COR-L47 (cell line): ENCODE measurements at places on chromosomes 1 and 21.

DNA sequence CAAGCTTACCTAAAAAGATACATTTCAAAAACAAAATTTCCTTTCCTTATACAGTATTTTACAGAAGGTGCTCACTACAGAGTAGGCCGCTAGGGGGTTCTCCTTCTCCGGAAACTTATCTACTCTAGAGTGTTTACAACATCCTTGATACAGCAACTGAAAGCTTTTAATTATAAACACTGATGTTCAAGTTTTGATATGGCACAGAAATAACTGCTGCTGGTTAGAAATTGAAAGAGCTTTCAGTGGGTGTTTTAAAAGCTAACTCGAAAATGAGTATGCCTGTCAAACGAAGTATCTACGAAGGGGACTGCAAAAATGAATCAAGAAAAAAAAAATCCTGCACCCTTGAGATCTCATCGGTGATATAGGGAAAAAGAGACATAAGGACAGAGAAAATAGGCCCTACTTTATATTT lies 1.0 kb downstream of the YOD1 start:
- DNase-seq, result peak; percentile 8

- no peak for DNase-seq
Measured at GRCh38 chr1:96999191-96999590, 277.6 kb downstream of the PTBP2 start.

GRCh38 chr1:196209983-196210382 lies 398.3 kb downstream of the KCNT2 start:
- DNase-seq, result no peak

- DNase-seq, result no peak
Measured at GRCh38 chr1:101667761-101668160, 329.0 kb downstream of the OLFM3 start.

- no peak for DNase-seq
Measured at GRCh38 chr1:66302815-66303214, 231.1 kb upstream of the SGIP1 start.

DNA sequence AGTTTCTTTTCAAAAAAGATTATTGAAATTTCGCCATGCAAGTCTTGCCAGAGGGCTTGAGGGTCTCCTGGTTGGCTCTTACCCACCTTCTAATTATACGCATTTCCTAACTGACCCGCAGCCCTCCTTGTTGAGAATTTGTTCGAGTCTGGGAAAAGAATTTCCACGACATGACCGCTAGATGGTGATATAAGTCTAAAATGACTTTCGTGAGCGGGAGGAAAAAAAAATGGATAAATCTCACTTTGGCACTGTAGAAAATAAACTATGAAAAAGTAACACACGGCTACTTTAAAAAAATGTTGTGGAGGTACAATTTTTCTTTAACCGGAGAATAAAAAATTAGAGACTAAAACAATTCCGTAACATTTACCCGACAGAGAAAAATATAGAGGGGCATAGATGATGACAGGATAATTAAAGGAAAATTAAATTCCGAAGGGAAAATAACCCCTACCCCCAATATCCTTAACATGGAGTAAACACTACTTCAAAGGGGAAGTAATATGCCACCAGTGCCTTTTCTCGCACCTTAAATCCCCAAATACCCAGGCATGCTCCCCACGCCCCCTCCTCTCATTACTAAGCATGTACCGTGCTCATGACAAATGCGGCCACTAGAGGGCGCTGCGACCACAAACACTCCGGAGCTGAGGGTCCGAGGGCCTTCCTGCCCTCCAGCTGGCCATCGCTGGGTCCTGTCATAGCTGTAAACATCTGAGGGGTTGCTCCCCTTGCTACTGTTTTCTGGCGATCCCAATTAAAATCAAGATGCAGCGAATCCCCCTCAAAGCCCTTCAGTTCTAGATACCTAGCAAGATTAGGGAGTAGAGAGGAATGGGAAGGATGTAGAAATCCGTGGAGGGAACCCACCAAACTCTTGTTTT lies 266.9 kb downstream of the ASTN1 start:
- DNase-seq, result peak; percentile 44

DNA sequence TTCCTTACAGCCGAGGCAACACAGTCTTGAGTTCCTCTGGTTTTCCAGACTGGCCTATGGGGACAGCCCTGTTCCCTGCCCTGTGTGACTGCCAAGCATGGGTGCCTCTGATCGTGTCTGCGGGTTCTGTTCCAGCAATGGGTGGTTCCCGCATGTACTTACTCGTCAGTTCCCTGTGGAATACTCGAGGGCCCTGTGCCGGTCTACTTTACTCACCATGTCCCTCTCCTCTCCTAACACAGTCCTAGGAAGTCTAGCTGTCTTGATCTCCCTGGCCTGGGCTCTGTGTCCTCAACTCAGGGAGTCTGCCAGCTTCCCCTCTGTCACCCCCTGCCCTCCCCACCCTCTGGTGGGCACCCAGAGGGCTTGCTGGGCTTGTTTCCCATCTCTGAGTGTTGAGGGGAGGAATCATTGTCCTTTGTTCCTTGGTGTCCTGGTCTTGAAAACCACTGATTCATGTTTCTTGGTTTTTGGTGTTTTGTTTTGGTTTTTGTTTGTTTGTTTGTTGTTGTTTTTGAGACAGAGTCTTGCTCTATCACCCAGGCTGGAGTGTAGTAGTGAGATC lies 36.0 kb downstream of the TRAPPC10 start:
- DNase-seq, result no peak

DNA sequence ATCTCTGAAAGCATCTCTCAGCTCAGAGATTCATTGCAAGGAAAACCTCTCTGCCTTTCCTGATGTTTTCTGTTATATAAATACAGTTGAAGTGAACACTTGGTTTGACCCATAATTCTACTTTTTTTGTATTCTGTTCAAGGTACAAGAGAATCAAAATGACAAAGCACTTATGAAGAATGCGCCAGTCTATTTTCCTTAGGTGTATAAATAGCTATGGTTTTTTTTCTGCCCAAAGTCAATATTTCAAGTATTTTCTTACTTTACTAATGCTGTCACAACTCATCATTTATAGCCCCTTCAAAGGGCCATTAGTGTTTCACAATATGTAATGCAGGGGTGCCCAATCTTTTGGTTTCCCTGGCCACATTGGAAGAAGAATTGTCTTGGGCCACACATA lies 142.5 kb upstream of the C1orf105 start:
- DNase-seq, result no peak

DNA sequence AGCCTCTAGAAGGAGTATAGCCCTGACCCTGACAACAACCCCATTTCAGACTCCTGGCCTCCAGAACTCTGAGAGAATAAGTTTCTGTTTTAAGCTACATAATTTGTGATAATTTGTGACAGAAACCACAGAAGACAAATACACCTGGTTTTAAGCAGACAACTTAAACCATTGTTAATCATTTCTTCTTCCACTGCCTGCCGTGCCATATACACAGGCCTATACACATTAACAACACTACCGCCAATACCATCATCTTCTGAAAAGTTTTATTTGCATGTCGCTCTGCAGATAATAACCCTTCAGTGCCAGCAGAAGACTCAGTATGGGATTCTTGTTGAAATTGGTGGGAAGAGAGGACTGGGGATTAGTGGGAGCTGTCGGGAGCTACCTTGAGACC lies 39.9 kb upstream of the KRTAP19-8 start:
- DNase-seq, result no peak

- no peak for DNase-seq
Measured at GRCh38 chr1:172837816-172838679, 179.1 kb downstream of the FASLG start.

GRCh38 chr1:159827549-159827948 lies 876 bp downstream of the SLAMF8 start:
- no peak for DNase-seq

DNA sequence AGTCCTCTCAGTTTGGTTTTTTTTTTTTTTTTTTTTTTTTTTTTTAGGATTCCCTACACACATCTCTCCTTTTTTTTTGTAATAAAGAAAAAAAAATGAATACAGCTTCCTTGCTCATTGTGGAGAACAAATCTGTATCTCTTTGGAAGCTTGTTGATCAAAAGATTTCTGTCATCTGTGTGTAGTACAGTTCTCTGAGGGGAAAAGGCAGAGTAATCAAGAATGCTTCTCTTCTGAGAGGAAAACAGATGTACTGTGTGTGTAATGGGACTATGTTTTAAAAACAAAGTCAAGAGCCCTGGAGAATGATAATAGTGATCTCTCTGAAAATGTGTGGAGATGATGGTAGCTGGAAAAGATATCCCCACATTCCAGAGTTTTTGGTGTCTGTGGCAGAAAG lies 16.5 kb upstream of the ROR1 start:
- DNase-seq, result no peak

- no peak for DNase-seq
Measured at GRCh38 chr1:34009340-34009985, 145.6 kb downstream of the HMGB4 start.

DNA sequence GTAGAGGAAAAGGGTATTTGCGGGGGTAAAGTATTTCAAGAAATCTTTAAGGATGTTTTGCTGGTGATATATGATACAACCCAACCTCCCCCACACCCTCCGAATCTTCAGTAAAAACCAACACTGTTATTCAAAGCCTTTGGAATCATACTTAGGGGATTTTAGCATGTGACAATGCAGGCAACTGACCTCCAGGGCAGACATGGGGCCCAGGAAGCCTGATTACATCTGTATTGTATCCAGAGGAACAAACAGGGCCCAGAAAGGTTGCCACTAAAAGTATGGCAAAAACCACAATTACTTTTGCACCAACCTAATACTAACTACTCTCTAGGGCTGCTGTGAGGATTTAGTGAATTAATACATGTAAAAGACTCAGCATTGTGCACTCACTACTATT lies 43.9 kb upstream of the CNN3 start:
- no peak for DNase-seq

- DNase-seq, result no peak
Measured at GRCh38 chr1:30319765-30320580, 403.4 kb downstream of the MATN1 start.

GRCh38 chr1:26570287-26570686 lies 40.7 kb downstream of the RPS6KA1 start:
- DNase-seq, result no peak

GRCh38 chr1:35432231-35432630 lies 125.0 kb downstream of the KIAA0319L start:
- no peak for DNase-seq

GRCh38 chr1:68276448-68276847 lies 44.1 kb upstream of the WLS start:
- no peak for DNase-seq

- peak; percentile 4 for DNase-seq
Measured at GRCh38 chr1:76867342-76868130, at the start of gene ST6GALNAC5. ST6GALNAC5 (plus strand) TSS chr1:76867480.

DNA sequence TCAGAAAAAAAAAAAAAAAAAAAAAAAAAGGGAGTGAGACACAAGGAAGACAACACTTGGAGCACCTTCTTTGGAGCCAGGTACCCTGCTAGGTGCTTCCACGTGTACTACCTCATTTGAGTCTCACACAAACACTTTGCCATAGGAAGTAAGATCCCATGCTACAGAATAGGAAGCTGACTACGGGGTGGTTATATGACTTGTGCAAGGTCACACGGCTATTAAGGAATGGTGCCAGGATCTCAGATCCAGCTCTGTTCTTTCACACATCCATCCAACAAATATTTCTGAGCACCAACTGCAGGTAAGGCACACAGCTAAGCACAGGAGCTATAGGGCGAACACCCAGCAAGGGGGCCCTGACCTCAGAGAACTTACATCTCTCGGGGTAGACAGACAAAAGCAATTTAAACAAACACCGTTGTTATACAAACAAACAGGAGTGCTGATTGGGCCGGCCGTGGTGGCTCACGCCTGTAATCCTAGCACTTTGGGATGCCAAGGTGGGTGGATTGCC lies 22.4 kb downstream of the PTAFR start:
- DNase-seq, result no peak

DNA sequence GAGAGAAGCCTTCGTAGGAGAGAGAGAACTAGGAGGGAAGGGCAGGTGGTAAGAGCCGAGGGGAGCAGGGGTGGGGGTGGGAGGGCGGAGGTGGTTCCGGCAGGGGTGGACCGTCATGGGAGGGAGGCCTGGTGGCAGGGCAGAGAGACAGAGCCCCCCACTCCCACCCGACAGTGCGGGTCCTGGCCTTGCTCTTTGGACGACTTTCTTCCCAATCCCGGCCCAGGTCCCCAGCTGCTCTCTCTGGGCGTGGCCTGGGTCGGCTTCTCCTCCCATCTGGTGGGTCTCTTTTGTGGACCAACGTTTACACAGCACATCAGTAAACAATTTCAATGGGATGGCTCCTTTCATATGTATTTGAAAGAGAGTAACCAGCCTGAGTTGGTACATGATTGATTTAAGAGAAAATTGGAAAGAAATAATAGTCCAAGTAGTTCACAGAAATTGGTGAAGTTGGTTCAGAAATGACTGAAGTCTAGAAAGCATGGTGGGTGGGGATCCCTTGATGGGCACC lies 56.9 kb downstream of the LDLRAD2 start:
- DNase-seq, result peak; percentile 34

DNA sequence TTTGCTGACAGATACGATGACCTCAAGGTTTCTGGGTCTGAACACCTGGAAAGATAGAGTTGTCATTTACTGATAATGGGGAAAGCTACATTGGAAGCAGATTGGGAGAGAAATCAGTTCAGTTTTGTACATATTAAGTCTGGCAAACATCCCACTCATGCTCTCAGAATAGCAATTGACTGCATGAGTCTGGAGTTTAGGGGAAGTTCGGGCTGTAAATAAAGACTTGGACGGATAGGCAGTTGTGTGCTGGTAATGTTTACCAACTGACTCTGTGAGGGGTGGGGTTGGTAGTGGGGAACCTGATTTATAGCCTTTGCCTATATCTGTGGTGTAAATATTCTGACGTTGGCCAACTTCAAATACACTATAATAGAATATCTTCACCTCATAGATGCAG lies 4.0 kb downstream of the H6PD start:
- no peak for DNase-seq

DNA sequence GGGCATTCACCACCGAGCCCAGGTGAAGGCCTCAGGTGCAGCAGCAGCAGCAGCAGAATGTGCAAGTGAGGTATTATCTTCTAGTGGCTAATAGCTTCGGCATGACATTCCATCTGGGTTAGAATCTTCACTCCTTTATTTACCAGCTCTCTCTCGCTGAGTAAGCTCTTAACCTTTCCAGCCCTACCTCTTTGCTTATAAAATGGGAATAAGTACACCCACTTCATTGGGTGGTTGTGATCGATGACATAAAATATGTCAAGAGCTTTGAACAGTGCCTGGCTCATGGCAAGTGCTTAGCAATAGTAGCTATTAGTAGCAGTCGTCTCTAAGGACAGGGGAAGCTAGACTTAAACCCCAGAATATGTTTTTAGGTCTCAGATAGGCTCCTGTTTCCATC lies 149.5 kb downstream of the NOS1AP start:
- no peak for DNase-seq

DNA sequence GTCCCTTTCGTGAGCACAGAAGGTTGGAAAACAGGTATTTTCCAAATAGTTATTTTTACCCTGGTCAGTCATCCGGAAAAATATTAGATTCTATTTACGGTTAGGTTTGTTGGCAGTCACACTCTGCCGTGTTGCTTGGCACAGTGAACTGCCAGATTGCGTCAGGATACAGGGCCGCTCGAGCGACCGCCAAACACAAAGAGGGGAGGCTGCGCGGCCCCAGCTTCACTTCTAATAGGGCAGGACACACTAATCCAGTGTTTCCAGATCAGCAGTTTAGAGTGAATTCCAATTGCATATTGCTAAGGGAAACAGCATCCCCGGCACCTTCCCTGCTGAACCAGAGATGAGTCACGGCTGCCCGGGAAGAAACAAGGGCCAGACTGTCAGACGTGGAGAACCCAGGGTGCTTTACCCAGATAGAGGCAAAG lies 22.9 kb downstream of the UMODL1 start:
- DNase-seq, result no peak
